ENCODE measurements at places on chromosomes 1 and 21. TPM values are rescaled to one million over a fixed set of nuclear protein-coding genes. Genes with fewer than 3 reads are reported as not detected.
A peak's percentile ranks its signal among the peaks of the same experiment; 100 is the strongest.

- no peak for DNase-seq
Observed at GRCh38 chr21:39529026-39529425, 77.3 kb downstream of the SH3BGR start.

DNA sequence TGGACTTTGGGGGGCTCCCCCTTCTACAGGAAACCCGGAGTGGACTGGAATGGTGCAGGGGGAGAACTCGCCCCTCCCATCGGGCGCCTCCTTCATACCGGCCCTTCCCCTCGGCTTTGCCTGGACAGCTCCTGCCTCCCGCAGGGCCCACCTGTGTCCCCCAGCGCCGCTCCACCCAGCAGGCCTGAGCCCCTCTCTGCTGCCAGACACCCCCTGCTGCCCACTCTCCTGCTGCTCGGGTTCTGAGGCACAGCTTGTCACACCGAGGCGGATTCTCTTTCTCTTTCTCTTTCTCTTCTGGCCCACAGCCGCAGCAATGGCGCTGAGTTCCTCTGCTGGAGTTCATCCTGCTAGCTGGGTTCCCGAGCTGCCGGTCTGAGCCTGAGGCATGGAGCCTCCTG, at the start of gene TNFRSF14:
TNFRSF14 (plus strand) TSS at position 95 of the 401 bp plus-strand sequence; CDS start at position 389, 294 bp downstream.
- peak; percentile 65 for DNase-seq

- no peak for DNase-seq
Observed at GRCh38 chr1:116259663-116260062, 113.4 kb upstream of the ATP1A1 start.

DNA sequence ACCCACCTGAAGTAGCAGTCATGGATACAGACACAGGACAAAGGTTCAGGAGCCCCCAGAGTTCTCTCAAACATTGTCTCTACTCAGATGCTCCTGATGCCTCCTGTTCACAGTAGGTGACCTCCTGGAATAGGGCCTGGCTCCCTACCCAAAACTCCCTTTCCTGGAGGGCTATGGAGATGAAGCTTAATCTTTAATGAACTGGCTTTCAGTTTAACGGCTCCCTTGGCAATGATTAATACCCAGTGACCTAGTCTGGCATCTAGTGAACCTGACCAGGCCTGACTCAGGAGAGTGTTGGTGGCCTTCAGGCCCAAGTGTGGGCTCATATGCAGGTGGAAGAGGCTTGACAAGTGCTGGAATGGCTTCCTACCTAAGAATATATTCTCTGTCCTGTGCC, 65.2 kb upstream of the TRABD2B start:
- DNase-seq: no peak

The P3H1 gene
- total RNA-seq: 15.6 TPM

The AMY1C gene
- not detected for total RNA-seq

The NR0B2 gene
- 19.0 TPM for total RNA-seq

All from right atrium auricular region (tissue), 2 donors.